GM23338 (cell line): ENCODE measurements at places on chromosomes 7 and 10.
A peak's percentile ranks its signal among the peaks of the same experiment; 100 is the strongest.

DNA sequence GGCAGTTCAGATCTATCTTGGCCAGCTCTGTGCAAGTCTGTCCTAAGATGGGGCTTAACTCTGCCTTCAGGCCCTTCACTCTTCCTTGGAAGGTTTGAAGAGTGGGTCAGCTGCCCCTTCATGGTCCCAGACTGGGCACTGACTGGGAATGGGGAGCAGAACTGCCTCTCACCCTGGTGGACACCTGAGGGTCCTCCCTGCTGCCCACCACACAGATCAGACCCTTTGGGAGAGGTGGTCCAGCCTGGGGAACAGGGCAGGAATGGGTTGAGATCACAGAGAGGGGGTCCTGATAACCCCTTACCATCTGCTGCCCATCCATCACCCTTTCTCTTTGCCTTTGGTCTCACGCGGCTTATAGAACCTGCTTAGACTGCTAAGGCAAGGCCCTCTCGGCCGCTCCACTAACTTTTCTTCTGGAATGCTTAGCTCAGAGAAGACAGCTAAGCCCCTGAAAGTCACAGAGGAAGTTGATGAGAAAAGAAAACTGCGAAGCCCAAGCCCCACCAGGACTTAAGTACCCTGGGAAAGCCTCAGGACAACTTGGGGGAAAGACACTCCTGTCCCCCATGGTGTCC lies 402 bp upstream of the CDHR1 start:
- no peak for DNase-seq

- peak; percentile 75 for DNase-seq
These were observed 10.6 kb upstream of the GRB10 start for GRCh38 chr7:50793120-50793946.

DNA sequence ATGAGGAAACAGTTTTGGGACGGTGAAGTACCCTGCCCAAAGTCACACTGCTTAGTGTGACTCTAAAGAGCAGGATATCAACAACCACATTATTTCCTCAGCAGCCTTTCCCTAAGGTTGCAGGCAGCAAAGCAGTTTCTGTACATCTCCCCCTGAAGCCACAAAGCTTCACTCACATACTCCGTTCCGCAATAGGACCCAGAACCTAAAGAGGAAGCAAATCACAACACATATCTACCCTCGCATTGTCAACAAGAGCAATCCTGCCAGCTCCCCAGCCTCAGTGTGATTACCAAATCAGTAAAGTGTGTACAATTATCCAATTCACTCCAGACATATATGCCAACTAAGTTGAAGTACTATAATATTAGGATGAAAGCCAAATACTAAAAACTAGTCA lies 30.8 kb downstream of the VAX1 start:
- DNase-seq, result no peak

GRCh38 chr10:80684259-80684658 lies 146.6 kb downstream of the SH2D4B start:
- DNase-seq, result peak; percentile 72

DNA sequence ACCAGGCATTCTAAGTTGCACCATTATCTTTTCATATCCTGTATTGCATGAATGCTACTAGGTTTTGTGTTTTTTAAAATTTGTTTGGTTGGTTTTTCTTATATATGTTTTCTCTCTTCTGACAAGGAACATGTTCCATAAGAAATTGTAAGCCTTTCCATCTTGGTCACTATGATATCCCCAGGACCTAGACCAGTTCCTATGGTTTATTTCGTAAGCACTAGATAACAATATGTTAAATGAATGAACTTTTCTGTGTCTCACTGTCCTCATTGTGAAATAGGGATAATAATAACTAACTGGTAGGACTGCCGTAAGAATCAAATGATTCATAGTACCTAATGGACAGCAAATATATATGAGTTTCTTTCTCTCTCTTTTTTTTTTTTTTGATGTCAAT lies 146.3 kb downstream of the SEMA3E start:
- no peak for DNase-seq
